Glomerular endothelial cell (primary cell): ENCODE measurements at places on chromosomes 7 and 10.

- no peak for DNase-seq
These were observed 94.6 kb upstream of the RNF32 start for GRCh38 chr7:156545979-156546378.

DNA sequence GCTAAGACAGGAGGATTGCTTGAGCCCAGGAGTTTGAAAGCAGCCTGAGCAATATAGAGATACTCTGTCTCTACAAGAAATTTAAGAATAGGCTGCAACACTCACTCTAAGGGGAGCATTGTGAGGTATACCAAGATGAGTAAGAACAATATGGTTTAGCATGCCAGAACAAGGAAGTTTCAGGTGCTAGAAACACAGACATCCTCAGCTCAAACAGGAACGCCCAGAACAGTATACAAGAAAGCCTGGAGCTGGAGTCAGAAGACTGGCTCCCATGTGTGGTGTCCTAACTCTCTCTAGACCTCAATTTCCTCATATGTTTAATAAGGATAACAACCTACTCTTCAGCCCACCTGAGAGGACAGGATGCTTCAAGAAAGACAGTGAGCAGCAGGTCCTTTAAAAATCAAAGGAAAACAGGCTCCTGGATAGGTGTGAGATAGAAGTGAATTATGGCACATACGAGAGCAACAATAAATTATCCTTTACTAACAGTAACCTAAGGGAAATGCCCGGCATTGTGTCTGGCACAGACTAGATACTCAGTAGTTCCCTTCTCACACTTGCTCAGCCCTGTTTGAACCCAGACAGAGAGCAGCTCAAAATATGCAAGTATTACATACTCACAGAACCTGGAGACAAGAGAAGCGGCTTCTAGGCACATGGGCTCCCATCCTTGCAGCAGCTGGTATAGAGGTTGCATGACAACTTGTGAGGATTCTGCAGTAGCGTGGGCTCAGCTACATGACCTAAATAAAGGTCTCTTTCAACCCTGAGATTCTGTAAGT lies 45.4 kb downstream of the KAT6B start:
- DNase-seq, result no peak

GRCh38 chr7:6294839-6295238 lies 22.4 kb upstream of the CYTH3 start:
- DNase-seq, result no peak

DNA sequence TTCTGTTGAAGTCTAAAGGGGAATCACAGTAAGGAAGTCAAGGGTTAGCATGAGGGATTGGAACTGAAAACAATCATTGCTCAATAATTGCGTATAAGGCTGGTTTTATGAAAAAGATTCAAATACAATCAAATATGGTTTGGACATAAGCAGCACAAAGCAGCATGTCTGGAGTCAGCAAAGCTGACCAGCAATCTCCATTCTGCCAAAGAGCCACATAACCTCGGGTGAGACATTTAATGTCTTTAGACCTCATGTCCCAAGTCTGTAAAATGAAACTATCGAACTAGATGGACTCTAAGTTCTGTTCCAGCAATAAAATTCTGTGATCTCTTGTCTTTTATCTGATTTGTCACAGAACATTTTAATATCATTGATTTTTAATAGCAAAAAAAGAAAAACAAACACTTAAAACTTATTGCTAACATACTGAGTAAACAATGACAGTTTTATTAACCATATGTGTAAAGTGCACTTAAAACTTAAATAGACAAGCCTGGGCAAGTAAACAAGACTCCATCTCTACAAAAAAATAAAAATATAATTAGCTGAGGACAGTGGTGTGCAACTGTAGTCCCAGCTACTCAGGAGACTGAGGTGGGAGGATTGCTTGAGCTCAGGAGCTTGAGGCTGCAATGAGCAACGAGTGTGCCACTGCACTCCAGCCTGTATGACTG lies 217.0 kb downstream of the MAGI2 start:
- no peak for DNase-seq
